ENCODE measurements at places on chromosomes 16 and 17.

DNA sequence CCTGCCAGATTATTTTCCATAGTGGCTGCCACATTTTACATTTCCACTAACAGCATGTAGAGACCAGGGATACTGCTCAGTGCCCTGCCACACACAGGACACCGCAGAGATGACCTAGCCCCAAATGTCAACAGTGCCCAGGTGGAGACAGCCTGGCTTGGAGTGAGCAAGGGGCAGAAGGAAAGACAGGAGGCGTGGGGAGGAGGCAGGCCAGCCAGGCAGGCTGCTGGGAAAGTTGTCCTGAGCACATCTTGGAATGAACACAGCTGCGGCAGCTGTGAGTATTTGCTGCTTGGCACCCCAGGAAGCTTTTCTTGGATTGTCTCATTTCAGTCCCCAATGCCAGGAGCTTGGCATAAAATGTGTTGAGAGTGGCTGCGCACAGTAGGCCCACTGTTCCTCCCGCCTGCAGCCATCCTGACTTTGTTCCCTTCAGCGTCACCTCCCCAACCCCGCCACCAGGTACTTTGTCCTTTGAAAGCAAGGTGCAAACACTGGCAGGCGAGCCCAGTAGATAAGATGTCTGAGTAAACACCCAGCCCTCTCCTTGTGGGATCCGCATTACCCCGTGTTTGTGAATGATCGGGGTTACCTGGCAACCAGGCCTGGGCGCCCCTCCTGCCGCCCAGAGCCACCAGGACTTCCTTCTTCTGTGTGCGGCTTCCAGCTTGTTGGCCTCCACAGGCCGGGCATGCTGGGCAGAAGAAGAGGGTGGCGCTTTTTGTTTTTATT, 114.0 kb downstream of the CMIP start:
- peak; percentile 9 for DNase-seq

DNA sequence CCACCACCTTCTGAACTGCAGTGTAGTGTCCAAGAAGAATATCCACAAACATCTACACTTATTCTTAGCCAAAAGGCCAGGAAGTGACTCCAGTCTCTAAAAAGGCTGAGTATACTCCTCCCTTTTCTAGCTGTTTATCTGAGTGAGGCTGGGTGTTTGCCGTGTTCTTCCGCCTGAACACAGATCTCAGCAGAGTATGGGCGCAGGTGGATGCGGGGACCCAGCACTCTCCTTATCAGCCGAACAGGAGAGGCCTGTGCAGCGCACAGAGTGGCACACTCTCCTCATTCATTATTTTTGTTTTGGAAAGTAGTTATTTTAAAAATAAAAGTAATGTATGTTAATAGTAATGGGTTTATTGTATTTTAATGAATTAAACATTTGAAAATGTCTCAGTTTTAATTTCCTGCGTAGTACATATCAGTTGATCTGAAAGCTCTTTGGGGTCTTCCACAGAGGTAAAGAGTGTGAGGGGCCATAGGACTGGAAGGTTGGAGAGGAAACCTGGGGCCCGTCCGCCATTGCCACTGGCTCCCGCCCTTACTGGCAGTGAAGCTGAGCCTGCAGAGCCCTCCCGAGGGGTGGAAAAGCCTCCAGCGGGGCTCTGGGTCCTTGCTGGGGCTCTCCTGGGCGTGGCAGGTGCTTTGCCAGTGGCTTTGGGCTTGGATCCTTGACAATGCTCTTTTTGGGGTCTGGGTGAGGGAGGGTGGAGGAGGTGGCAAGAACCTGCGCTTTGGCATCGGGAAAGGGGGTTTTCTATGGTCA, 53.8 kb downstream of the PDPK1 start:
- no peak for DNase-seq

- no peak for DNase-seq
Measured at GRCh38 chr17:79174905-79175856, 100.6 kb downstream of the ENGASE start.

- DNase-seq = no peak
Measured at GRCh38 chr16:67091906-67092566, 17.7 kb upstream of the PHAF1 start.

GRCh38 chr16:58118801-58119508, 10.2 kb downstream of the CFAP20 start:
- DNase-seq = no peak

DNA sequence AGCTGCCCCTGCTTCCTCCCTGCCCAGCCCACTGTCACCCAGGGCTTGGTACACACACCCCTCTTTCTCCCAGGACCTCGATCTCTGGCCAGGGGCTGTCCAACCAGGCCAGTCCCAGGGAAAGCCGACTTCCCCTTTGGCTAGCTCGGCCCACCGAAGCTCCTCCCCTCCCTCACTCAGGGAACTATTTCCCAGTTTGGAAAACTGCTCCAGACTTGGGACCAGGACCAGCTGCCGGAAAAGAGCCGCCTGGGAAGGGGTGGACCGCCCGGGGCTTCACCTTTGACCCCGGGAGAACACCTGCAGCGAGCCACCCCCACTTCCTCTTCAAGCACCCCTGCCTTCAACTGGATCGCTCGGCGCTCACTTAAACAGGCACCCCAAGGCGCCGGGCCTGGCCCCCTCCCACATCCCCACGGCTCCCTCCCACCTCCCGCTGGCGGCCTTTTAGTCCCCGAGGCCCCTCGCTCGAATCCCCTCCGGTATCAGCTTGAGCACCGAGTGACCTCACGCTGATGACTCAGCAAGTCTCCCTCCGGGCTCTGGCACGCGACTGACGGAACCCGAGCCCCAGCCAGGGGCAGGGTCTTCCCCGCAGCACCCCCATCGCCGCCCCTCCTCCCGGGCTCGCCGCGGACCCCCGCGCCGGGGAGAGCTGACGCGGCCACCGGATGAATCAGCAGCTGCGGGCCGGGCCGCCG, 934 bp downstream of the MAFG start:
- DNase-seq = peak; percentile 53

DNA sequence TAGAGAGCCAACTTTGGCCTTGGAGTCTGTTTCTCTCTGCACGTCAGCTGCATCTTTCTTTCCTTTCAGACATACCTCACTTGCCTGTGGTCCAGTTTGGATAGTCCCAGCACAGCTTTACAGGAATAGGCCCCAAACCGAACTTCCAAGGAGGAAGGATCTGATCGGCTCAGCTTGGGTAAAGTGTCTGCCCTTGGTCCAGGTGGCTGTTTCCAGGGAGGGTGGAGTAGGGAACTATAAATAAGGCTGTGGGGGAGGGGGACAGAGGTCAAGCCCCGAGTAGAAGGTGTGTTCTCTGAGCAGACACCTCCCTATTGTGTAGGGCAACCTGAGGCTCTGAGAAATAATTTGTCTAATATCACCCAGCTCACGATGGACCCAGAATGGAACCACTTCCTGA, 29.2 kb upstream of the NKD1 start:
- no peak for DNase-seq

DNA sequence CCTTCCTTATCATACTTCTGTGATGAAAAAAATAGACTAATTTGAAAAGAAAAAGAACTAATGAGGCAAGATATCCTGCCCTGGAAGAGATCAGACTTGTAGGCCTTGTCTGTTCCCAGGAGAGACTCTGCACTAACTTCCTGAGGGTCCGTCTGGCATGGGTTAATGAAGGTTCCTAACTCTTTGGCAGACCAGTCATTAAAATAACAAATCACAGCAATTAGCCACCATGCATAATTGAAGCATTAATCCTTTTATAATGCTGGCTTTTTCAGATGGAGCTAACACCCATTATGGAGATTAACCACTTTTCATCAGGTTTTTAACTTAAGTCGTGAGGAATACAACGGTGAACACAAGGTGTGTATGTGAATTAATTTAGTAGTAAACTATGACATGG, 10.4 kb upstream of the KRT10 start:
- DNase-seq = no peak

DNA sequence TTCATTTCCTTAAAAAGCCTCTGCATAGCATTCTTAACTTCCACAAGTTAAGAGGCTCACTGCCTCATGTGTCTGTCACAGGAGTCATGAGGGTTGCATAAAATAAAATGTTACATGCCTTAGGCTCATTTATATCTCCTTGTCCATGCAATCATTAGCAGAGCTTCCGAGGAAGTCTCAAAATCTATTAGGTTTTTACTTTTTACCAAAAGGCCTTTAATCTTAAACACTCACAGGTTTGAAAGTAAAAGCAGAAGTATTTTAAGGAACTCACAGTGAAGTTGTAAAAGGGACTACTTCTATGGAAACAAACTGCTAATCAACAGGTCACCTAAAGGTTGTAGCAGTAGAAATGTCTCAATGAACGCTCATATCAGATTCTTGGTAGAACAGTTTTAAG, 5.2 kb upstream of the ATP6V0A1 start:
- DNase-seq = no peak

DNA sequence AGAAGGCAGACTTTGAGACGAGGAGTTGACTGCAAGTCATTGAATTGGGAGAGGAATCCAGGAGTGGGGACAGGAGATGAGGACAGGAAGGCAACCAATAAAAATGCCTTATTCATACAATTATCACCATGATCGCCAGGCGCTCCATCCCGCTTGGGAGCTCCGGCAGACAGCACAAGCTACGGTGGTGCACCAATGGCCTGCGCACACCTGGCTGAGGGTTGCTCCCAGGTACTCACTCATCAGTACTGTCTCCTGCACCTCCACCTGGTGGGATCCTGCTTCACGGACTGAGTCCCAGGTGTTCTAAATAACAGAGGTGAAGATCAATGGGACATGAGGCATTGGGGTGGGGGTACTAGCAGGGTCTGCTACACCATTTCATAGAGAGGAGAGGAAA, 160.0 kb upstream of the TNRC6C start:
- DNase-seq = no peak

GRCh38 chr17:28228986-28229729, 89.8 kb upstream of the TMEM97 start:
- no peak for DNase-seq

GRCh38 chr17:39199820-39200069, 338 bp upstream of the RPL19 start:
- DNase-seq = peak; percentile 92

DNA sequence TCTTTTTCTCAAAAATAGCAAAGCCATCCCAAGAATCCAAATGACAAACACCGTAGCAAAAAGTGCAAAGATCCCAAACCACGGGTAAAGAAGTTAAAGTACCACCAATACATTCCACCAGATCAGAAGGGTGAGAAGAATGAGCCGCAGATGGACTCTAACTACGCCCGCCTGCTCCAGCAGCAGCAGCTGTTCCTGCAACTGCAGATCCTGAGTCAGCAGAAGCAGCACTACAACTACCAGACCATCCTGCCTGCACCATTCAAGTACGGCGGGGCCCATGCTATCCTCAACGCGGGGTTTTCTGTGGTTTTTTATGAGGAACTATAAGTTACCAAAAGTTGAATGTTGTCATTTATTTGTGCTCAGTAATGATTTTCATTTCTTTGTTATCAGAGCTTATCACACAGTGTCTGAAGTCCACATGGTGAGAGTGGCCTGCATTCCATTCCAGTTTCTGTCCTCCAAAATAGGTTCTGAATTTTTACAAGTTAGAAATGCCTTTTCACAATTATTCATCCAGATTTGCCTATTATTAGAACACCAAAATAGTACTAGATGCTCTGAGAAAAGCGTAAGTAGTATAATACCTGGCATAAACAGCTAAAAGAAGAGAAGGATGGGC, 169.2 kb downstream of the MRTFB start:
- no peak for DNase-seq

- DNase-seq = no peak
Measured at GRCh38 chr17:62093188-62094155, 28.4 kb upstream of the MED13 start.

- DNase-seq = no peak
Measured at GRCh38 chr17:43428524-43428923, 29.7 kb downstream of the ARL4D start.

GRCh38 chr16:62408760-62409159, 372.5 kb upstream of the CDH8 start:
- DNase-seq = no peak

Measured in CD4-positive, alpha-beta T cell treated with Interleukin-10 for 1 hour (primary cell).